ENCODE measurements at places on chromosomes 4 and X.

- DNase-seq = no peak
Observed at GRCh38 chr4:118962540-118962939, 73.9 kb downstream of the SYNPO2 start.

DNA sequence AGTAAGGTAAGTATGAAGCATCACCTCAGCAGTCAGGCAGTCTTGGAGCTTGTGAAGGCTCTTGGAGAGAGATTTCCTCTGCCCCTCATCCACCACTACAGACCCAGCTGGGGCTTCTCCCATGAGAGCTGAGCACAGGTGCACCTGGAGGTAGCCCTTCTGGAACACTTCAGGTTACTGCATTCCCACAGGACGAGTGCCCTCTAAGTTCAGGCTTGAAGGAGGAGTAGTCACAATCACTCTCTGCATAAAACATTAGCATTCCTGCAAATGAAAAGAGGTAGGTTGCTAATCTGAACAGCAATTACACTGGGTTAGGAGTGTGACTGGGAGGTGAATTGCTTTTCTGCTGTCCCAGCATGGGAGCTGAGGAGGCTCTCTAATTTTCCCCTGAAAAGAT lies 308.8 kb downstream of the TEX13C start:
- DNase-seq = no peak

GRCh38 chr4:39354254-39354552 lies 12.0 kb downstream of the RFC1 start:
- no peak for DNase-seq

DNA sequence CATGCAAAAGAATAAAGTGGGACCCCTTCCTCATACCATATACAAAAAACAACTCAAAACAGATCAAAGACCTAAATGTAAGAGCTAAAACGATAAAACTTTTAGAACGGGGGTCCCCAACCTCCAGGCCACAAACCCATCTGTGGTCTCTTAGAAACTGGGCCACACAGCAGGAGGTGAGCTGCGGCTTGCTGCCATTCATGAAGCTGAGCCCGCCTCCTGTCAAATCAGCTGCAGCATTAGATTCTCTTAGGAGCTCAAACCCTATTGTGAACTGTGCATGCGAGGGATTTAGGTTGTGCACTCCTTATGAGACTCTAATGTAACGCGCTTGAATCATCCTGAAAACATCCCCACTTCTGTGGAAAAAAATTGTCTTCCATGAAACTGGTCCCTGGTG lies 7.0 kb upstream of the GATA1 start:
- no peak for DNase-seq

- no peak for DNase-seq
Observed at GRCh38 chr4:150582873-150583286, 929 bp downstream of the MAB21L2 start.

DNA sequence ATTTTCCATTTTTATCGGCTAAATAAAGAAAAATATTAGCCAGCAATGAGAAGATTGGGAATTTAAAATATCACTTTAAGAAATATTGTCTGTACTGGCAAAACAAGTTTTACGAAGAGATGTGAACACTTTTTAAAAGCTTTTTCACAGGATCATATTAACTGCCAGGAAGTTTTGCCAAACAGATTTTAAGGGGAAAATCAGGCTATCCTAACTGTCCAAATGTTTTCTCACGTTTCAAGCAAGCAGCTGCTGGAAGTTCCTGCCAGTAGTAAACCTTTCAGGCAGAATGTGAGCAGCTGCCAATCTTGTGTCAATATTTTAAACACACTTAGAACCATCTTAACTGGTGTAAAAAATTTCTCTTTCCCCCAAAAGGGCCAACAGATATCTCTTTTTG lies 101.1 kb downstream of the ADGRL3 start:
- no peak for DNase-seq

DNA sequence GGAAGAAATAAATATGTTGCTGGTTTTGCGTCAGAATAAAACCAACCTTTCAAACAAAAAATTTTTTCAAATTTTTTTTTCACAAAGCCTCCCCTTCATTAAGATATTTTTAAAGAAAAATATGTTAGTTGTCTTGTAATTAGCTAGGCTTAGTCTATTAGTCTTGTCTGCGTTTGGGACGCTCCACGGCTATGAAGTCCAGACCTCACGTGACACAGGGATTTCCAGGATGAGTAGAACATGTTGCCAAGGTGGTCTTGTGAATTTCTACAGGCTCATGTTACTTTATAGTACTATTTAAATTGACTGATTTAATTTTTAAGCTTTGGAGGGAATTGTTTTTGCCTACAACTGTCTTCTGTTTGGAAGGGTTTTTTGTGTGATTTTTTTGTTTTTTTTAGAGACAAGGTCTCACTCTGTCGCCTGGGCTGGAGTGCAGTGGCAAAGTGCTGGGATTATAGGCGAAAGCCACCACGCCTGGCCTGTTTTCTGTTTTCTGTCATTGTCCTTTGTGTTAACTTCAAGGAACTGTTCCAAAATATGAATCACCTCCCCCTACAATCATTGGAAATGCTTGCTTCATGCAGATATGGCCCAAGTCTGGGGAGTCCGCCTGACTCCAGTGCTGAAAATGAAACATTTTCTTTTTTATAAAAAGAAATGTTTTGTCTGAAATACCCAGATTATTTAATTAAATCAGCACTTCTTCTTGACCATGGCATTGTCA lies 26.2 kb downstream of the TMEM144 start:
- DNase-seq = no peak

DNA sequence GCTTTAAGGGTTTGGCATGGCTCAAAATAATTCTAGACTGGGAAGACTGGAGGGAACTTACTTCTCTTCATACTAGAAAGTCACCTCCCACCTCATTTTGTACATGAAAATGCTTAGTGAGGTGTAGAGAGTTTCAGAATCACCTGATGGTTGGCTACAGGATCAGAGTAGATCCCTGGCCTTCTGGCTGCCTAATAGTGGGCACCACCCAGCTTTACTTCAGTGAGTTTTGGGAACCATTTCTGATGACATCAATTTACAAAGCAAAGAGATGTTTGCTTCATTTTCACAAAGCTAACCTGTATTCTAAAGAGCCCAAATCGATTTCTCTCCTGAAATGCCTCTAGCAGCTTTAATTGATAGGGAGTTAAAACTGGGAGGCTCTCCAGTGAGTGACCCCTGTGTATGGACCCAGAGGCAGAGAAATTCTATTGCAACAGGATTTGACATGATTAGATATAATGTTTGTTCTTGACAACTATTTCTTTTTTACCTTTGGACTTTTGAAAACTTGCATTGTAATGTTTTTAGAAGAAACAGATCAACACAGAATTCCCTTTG lies 180.5 kb downstream of the PTTG2 start:
- no peak for DNase-seq

- no peak for DNase-seq
Observed at GRCh38 chr4:6562931-6563901, 11.8 kb upstream of the MAN2B2 start.

- peak; percentile 68 for DNase-seq
Observed at GRCh38 chr4:54091637-54092404, 8.1 kb upstream of the GSX2 start.

- DNase-seq = no peak
Observed at GRCh38 chrX:8773117-8773516, 28.1 kb downstream of the FAM9A start.
